Stimulated activated naive CD8-positive, alpha-beta T cell treated with anti-CD3 and anti-CD28 coated beads, Interleukin-15, Interleukin-2, amounts not matched to agents 100 U/mL and 50 U/mL, for 24 hours (primary cell): ENCODE measurements at places on chromosomes 12 and 14.
A peak's percentile ranks its signal among the peaks of the same experiment; 100 is the strongest.

DNA sequence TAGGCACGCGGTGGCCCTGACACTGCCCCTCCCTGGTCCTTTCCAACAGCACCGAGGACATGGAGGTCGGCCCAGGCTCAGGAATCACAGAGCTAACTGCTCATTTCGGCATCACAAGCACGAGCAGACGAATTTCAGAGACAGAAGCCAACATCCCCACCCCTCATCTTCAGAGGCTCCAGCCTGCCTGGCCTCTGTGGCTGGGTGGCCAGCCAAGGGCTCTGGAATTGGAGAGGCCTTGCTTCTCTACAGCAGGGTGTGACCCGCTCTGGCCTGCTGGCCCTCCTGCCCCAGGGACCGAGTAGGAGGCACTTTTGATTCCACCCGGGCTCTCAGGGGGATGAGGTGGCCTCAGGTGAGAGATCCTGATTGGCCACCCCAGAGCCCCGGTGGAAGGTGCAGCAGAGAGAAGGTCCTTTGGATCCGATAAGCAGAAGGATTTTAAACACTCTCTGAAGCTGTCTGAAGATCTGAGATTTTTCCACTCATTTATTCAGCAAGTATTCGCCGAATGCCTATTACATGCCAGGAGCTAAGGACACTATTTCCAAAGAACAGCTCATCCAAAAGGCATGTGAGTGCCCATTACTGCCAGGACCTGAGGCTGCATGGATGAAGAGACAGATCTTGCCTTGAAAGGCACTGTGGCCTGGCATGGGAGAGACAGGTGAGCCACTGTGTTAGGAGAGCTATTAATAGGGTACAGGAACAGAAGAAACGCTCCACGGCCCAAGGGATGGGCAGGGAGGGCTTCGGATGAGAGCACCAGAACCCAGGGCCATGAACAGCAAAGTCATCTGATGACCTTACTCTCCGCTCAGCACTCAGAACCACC is 10.2 kb downstream of the BAG5 start:
- DNase-seq: no peak

DNA sequence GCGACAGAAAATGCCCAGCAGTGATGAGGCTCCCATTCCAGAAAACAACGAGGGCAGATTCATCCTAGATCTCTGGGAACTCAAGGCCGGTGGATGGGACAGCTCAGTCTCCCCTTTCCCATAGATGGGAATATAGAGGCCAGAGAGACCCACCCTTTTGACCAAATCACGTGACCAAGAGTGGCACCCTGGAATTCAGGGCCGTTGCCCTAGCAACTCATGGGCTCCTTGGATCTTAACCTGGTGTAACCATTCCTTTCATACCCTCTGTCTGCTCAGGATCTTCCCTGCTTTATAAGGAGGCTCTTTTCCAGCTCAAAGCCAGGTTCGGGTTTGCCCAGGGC is 8.4 kb upstream of the LRTM2 start:
- DNase-seq: no peak

DNA sequence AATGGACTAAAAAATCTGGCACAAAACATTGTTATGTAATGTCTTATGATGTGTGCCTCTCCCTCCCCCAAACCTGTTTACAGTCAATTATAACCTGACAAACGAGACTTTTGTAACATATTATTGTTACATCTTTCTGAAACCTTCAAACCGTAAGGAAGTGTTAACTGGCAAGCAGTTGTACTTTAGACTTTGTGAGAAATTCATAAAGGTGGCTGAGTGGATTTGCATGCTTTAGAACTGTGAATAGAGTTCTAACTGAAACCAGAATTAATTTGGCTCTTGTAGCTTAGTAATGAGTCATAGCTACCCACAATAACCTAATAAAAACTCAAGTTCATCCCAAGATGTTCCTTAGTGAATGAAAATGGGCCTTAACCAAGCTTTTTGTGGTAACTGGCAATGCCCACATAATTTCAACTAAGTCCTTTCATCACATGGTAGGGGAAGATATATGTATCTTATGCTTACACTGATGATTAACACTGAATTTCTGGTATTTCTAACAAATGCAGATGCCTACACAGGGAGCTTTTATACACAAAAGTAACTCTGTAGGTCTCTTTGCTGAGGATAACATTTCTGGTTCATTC is 29.7 kb downstream of the RAD9B start:
- no peak for DNase-seq

DNA sequence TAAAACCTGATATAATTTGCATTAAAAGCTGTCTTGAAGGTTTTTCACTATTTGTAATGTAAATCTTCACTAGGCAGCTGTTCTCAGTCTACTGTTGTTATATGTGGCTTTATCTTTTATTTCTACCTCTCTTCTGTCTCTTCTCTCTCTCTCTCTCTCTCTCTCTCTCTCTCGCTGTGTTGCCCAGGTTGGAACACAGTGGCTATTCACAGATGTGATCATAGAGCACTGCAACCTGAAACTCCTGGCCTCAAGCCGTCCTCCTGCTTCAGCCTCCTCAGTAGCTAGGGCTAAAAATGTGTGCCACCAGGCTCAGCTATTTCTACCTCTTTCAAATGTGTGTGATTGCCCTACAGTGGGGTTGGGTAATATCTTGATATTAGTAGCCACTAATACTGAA is 21.1 kb downstream of the FUT8 start:
- DNase-seq: no peak

DNA sequence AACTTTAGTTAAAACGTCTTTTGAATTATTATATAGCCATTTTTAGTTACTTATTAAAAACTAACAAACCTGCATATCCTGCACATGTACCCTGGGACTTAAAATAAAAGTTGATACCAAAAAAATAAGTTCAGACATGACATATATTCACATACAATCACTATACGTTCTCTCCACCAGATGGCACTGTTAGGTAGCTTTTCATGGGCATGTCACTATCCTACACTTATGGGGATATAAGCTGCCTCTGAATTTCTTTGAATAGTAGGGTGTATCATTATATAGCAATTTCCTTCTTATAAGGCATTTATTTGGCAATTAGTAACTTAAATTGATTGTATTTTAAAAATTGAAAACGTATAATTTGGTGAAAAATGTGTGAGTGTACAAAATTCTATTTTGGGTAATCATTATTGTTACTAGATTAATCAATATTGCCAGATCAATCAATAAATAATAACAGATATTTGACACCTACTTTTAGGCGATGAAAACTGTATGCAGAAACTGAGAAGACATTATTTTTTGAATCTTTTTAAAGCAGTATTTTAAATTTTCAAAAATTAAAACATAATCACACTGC is 31.8 kb upstream of the OR10A7 start:
- peak; percentile 48 for DNase-seq

GRCh38 chr12:112350593-112351592 is 31.3 kb downstream of the HECTD4 start:
- no peak for DNase-seq

GRCh38 chr14:89773644-89774316 is 180.8 kb downstream of the EFCAB11 start:
- DNase-seq: peak; percentile 68

GRCh38 chr12:116630762-116631161 is 71.6 kb downstream of the MAP1LC3B2 start:
- no peak for DNase-seq

DNA sequence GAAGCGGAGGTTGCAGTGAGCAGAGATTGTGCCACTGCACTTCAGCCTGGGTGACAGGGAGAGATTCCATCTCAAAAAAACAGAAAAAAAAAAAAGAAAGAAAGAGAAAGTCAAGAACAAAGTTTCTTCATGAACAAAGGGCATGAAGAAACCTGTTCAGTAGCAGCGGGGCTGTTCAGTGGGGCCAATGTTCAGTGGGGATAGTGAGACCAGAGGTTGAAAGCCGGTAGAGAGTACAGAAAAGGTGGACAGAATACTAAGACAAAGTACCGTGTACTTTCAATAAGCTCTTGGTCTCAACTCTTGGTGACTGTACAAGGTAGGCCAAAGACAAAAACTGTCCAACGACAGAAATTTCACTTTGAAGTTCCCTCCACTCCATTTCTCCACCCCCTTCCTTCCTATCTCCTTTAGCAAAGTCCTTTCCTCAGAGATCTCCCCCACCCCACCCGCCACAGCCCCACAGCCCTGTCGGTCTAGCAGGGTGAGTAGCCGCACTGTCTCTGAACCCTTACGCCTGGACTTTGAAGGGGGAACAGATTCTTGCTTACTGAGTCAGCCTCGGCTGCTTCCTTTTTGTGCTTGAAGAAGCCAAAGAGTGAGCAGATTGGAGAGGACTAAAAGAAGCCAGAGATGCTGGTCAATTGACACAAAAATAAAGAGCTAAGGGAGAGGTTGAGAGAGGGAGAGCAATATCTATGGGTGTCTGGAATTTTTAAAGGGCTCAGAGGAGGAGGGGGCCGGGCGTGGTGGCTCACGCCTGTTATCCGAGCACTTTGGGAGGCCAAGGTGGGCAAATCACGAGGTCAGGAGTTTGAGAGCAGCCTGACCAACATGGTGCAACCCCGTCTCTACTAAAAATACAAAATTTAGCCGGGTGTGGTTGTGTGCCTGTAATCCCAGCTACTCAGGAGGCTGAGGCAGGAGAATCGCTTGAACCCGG is 44.2 kb upstream of the FOS start:
- no peak for DNase-seq

- no peak for DNase-seq
These were observed 83.4 kb upstream of the ESRRB start for GRCh38 chr14:76292561-76292960.

DNA sequence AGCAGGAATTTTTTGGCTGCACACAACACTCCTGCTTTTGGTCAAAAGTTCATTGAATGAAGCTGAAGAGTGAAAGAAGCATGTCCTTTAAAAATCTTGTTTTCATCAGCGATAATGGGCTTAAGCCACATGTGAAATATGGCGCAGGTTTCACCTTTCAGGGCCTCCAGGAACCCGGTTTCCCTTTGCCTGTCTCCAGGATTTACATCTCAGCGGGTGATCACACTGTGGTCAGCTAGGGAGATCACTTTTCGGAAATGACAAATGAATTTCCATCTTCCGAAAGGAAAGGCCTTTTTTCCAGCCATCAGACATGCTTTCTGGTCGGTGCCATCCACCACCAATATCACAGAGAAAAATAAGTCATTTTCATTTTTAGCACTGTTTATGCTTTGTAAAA is 727.1 kb upstream of the TBX3 start:
- DNase-seq: no peak

DNA sequence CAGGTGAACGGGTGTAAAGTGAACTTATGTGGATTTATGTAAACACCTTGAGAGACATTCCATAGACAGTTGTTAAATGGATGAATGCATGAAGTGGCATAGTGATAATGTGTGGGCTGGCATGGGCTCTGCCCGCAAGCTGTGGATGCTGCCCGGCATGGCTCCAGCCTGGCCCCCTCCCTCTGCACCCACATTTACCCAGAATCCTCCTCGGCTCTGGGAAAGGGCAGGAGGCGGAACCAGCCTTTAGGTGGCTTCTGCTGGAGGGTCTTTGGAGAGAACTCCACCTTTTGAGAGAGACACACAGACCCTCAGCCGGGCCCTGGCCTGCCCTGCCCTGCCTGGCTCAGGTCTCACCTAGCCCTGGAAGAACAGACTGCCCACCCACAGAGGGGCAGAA is 18.7 kb downstream of the RASAL1 start:
- no peak for DNase-seq

DNA sequence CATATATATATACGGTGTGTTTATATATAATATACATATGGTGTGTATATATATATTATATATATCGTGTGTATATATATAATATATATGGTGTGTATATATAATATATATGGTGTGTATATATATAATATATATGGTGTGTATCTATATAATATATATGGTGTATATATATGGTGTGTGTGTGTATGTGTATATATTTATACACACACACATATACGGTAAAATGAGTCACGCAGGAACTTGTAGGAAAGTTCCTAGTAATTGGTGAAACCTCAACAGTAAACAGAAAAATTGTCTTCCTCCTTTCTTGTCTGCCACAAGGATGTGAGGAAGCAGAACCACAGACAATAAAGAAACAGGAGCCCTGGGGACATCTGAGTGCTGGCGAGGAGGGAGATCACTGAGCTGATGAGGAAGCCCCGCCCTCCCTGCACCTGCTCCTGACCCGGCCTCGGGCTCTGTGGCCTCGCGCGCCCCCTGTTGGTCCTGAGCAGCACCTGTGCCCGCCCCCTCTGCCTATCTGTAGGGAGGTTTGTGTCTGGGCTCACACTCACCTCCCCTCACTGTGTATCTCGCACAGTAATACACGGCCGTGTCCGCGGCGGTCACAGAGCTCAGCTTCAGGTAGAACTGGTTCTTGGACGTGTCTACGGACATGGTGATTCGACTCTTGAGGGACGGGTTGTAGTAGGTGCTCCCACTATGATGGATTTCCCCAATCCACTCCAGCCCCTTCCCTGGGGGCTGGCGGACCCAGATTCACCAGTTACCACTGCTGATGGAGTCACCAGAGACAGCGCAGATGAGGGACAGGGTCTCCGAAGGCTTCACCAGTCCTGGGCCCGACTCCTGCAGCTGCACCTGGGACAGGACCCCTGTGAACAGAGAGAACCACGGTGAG is 1079.4 kb downstream of the TMEM121 start:
- peak; percentile 89 for DNase-seq

DNA sequence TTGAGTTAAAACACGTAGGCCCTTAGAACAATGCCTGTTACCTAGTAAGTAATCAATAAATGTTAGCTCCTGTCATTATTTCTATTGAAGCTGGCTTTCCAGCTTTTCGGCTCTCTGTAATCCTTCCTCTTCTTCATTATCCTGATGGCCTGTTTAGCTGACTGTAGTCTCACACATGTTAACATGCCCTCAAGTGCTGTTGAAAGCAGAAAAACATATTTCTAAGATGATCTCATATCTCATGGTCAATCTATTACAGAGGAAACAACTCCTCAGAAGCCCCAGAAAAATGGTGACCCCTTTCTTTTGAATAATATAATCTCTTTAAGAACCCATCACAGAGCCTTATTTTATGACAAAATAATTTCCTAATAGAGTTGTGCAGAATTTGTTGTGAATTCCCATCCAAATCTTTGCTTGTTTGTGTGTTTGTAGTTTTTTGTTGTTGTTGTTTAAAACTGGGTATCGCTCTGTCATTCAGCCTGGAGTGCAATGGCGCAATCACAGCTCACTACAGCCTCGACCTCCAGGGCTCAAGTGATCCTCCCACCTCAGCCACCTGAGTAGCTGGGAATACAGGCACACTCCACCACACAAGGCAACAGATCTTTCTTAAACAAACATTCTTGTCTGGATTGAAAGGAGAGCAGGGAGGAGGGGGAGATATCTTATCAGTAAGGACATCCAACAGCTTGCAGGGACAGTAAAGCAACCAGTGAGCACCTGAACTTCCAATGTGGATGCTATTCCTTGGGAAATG is 242.5 kb upstream of the CAND1 start:
- no peak for DNase-seq

DNA sequence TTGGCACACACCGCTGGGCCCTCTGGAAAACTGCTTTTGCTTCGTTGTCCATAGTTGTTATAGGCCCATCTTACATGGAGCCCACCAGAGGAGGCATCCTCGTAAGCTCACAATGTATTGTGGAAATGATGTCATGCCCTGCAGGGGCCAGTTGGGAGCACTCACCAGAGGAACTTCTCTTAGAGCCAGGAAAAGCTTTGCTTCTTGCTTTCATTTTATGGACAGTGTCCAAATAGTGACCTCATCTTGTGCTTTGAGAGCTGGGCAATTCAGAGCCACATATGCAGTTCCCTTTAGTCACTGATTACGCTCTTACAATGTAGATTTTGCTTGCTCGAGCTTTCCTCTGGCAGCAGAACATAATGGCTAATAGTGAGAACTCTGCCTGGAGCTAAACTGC is 275.6 kb downstream of the AACS start:
- no peak for DNase-seq
